Inflammatory macrophage treated with lipopolysaccharide for 4 hours (primary cell): ENCODE measurements at places on chromosomes 11 and 22.

DNA sequence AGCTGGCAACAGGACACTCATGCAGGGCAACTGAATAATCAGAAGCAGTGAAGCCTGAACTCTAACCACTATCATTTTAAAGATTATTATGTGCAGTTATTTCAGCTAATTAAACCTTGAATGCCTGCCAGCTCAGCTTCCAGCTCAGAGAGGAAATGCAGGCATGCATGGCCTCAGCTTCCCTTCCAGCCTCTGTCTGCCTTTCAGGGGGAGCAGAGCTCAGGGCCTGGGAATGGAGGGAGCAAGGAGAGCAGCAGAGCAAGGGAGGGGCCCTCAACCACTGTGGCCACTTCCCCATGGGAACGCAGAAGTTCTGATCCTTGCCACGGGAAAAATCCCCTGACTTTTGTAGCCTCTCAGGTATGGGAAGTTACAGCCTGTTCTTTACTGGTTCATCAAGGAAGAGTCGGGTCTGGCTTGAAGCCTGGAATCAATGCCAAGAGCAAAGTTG, 32.5 kb upstream of the APLNR start:
- DNase-seq: no peak

- DNase-seq: no peak
Measured at GRCh38 chr11:121412711-121413415, 39.3 kb upstream of the SORL1 start.

GRCh38 chr11:110056956-110057355, 36.2 kb upstream of the ZC3H12C start:
- DNase-seq: no peak

- DNase-seq: peak; percentile 93
Measured at GRCh38 chr11:102709201-102709945, 3.8 kb upstream of the MMP27 start.

DNA sequence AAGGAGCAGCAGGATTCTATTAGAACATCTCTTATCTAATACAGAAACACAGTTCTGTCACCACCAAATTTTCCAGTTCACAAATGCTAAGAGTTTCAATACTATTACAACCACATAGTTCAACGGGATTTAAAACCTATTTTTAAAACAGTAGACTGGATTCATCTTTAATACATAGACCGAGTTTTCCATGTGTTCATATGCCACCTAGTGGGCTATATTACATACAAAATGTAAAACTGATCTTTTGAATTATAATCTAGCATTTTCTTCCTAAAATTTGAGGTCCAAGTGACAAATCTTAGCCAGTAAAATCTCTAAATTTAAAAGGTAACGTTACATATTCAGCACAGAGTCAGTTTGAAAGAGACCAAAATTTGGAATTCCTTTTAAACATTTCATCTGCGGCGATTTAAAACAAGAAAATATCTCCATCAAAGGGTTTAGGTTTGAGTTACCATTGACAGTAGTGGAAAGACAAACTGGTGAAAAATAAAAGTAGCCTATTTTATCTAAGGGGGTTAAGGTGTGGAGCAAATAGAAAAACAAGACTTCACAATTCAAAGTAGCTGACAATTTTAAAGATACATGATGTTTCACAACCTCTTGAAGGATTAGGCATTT, 269.3 kb upstream of the MPPED2 start:
- DNase-seq: no peak

DNA sequence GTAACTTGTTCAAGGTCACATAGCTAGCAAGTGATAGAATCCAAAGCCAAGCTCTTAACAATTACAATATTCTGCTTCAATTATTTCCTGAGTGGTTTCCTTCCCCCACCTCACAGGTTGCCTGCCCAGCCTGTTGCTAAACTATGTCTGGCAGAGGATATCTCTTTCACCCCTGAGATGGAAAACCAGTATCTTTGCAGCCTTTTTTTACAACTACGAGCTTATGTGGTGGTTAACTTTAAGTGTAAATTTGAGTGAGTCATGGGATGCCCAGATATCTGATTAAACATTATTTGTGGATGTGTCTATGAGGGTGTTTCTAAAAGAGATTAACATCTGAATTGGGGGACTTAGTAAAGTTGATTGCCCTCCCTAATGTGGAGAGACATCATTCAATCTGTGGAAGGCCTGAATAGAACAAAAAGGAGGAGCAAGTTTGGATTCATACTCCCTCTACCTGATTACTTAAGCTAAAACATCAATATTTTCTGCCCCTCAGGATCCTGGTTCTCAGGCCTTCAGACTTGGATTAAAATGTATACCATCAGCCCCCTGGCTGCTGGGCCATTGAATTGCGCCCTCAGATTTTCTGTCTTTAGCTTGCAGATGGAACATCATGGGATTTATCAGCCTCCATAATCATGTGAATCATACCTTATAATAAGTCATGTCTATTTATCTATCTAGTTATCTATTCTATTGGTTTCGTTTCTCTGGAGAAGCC, 911.9 kb downstream of the METTL15 start:
- DNase-seq: no peak

GRCh38 chr11:61774411-61774810, 18.0 kb downstream of the TMEM258 start:
- no peak for DNase-seq

DNA sequence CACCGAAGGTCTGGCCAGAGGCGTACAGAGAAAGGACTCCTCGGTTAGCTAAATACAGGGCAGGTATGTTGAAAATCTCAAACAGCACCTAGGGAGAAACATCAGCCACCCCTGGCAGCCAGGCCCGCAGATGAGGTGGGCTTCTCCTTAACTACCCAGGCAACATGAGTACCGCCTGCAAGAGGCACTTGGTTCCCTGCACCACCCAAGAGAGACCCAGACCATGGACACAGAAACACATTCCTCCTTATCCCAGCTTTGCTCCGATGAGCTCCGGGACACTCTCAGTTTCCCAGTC, 53.0 kb downstream of the DHCR7 start:
- no peak for DNase-seq

DNA sequence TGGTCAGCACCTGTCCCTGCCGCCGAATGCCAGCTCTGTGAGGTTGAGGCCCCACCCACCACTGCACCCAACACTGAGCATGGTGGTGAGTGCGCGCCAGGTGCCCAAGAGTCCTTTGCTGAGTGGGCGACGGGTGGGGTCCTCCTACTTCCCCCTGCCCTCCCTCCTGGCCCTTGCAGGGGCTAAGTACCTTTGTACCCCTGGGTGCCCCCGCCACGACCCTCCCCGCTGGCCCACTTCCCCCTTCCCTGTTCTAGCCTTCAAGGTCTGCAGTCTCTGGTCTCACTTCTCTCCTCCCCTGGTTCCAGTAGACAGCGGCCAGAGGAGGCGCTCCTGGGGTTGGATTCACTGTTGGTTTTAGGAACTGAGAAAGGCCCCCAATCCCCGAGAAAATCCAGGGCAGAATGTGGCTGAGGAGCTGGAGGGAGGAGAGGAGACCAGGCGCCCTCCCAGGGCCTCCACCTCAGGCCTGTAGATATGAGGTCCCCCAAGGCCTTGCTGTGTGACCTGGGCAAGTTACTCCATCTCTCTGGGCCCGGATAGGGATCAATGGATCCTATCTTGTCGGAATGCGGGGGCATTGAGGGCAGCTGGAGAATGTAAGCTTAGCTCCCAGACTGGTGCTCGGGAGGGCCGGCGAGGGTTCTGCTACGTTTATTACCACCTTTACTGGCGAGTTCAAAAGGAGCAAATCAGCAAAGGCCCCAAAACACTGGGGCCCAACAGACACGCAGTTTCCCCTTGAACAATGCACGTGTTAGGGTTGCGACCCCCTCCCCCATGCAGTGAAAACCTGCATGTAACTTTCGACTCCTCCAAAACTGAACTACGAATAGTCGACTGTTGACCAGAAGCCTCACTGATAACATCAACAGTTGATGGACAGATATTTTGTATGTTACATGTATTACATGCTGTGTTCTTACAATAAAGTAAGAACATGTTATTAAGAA, 31.9 kb upstream of the SMIM38 start:
- no peak for DNase-seq

DNA sequence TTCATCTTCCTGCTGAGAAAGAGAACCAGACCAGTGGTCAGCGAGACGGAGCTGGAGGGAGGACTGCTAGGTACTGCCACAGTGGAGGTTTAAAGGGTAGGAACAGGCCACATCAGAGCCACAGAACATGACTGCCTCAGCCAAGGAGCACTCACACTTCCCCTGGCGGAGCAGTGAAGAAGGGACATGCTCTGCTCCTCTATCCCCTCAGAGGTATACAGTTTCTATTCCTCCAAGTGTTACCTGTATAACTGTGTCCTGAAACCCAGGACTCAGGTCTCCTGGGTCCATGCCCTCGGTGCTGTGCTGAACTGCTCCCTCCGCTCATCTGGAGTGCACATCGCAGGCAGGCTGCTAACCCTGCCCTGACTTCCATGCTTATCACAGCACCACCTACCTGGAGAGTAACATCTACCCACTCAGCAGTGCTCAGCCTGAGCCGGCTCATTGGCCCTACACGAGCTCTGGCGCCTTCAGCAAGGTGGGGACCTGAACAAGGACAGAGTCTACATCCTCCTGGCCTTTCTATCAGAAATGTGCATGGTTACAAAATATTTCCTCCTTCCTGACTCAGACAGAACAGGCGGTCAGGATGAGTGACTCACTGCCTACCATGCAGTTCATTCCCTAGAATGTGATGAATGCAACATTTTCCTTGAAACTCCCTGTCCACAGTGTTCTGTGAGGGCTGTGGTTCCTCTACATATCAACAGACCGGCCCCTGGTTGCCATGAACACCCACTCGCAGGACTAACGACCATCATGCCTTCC, 52.9 kb downstream of the C11orf58 start:
- DNase-seq: peak; percentile 93

- DNase-seq: no peak
Measured at GRCh38 chr11:94652735-94653284, 85.6 kb downstream of the PIWIL4 start.
